Activated CD8-positive, alpha-beta memory T cell treated with anti-CD3 and anti-CD28 coated beads for 1 hour (primary cell): ENCODE measurements at places on chromosomes 11 and 22.

DNA sequence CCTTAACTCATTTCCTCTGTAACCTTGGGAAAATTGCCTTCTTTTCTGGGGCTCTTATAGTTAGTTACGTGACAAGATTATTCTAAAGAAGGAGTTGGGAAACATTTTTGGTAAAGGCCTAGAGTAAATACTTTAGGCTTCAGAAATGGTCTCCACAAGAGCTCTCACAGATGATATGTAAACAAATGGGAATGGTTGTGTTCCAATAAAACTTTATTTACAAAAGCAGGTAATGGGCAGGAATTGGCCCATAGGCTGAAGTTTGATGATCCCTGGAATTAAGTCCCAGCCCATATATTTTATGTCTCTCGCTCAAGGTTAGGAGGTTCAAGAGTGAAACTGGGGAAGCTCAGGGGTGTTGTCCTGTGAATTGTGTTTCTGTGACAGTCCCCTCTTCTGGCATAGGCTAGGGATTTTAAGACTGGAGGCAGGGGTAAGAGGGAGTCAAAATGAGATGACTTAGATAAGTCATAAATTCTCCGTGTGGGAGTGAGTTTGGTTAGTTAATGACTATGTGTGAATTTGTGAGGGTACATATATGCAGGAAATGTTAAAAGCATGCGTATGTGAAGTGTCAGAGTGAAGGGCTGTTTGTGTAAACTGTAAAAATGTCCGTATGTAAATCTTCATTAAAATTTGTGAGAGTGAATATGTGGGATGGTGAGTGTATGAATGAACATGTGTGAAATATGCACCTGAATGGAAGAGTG is 7.4 kb upstream of the OR52B4 start:
- no peak for DNase-seq

DNA sequence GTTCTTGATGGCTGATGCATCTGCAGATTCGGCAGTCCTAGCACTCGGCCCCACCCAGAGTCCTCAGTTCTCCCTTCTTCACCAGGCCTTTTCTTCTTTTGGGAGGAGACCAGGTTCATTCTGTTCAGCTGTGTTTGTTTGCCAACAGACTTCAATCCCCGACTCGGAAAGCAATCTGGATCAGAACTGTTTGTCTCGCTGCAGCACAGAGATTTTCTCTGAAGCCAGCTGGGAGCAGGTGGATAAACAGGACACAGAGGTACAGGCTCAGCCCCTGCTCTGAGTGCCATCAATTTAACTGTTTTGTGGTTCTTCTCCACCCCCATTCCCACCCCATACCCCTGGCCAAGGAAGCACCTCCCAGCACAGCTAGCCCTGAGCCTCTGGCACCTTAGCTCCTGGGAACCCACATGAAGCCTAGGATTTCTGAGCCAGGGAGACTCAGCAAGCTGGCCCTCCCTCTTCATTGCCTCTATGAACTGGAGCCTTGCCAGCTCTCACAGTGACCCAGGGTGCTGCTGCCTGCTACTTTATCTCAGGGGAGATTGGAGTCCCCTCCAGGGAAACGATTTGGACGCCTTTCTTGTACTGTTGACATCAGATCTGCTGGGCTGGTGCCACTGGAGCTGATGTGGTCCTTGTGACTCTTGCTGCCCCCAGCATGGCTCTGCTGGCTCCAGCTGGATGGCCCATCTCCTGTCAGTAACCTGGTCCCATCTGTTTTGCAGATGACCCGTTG is 58.2 kb upstream of the HORMAD2 start:
- DNase-seq, result no peak

DNA sequence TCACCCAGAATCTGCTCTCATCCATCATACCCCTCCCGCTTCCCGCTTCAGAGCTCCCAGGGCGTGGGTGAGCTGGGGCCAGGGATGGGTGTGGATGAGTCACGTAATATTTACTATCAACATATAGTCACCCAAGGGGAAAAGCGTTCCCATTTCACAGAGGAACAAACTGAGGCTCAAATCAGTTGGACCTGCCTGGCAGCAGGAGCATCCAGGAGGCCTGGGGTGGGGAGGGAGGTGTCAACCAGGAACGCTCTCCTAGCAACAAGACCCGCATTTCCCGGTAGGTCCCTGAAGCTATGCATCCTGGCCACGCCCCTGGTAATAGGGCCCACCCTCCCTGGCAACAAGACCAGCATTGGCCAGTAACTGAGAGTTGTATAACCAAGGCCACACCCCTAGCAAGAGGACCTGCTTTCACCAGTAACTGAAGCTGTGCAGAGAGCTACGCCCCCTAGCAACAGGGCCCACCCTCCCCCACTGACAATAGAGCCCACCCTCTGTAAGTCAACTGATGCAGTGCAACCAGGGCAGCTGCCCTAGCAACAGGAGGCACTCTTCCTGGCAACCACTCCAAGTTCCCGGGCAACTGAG is 32.7 kb upstream of the TXNRD2 start:
- no peak for DNase-seq

GRCh38 chr11:69864686-69865661 is 45.8 kb upstream of the FGF3 start:
- DNase-seq, result no peak

GRCh38 chr11:45676522-45677095 is 11.2 kb upstream of the CHST1 start:
- DNase-seq, result no peak

- DNase-seq, result no peak
Observed at GRCh38 chr22:43772831-43773230, 39.3 kb downstream of the EFCAB6 start.

DNA sequence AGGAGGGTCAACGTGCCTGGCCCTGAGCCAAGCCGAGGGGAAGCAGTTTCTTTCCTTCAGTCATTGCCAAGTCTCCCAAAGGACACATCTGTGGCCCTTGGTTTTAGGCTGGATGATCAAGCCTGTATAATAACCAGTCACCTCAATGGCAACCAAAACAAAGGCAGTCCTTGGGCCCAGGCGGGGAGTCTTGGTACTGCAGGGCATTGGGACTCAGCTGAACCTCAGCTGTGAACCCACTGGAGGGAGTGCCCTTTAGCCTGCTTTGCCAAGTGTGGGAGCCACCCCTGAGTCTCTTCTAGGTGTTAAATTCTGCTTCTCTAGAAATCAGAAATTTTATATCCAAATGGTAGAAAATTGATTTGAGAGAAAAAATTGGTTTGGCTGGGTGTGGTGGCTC is 36.9 kb downstream of the CPT1A start:
- no peak for DNase-seq

GRCh38 chr11:85854212-85854556 is 999 bp upstream of the CCDC83 start:
- DNase-seq, result no peak

DNA sequence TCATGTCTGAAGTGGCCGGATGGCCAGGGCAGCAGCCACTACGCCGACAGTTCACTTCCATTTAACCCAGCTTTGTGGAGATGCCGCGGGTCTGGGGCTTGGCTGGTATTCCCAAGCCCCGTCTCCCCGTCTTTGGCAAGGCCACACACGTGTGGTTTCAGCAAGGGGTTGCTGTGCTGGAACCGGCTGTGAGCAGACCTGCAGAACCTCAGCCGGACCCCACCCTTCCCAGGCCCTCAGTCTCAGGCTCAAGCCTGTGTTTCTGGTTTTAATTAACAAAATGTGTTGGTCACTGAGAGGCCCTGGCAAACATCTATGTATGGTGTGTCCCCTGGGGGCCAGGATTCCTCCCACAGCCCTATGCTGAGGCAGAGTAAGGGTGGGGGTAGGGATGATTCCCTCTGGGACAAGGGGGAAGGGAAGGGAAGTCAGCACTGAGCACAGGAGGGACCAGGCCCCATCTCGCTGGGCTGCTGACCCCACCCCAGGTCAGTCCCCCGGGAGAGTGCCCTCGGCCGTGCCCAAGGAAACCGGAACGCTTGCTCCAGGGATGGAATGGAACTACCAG is 9.3 kb downstream of the OSBPL5 start:
- no peak for DNase-seq

- no peak for DNase-seq
Observed at GRCh38 chr22:37996515-37997246, 12.3 kb upstream of the SOX10 start.

DNA sequence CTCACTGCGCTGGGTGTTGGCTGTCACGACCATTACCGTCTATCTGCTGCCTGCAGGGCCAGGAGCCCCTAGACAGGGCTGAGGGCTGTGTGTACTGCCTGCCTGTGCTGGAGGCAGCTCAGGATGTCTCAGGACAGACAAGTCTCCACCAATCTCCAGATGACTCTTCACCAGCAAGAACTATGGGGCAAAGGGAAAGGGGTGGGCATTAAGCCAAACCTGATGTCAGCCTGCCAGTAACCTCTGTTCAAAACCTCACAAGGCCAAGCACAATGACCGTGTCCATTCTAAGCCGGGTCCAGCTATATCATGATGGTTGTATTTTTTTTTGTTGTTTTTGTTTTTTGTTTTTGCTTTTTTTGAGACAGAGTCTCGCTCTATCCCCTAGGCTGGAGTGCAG is 31.6 kb downstream of the MAFF start:
- no peak for DNase-seq

GRCh38 chr11:1842149-1843097 is 3.6 kb downstream of the TNNI2 start:
- no peak for DNase-seq

GRCh38 chr11:65663639-65664200 is 1.0 kb upstream of the RELA start:
- DNase-seq, result no peak

GRCh38 chr11:72721689-72722049 is 30.5 kb downstream of the ARAP1 start:
- DNase-seq, result no peak

- no peak for DNase-seq
Observed at GRCh38 chr22:50301581-50301991, 5.9 kb downstream of the PLXNB2 start.

DNA sequence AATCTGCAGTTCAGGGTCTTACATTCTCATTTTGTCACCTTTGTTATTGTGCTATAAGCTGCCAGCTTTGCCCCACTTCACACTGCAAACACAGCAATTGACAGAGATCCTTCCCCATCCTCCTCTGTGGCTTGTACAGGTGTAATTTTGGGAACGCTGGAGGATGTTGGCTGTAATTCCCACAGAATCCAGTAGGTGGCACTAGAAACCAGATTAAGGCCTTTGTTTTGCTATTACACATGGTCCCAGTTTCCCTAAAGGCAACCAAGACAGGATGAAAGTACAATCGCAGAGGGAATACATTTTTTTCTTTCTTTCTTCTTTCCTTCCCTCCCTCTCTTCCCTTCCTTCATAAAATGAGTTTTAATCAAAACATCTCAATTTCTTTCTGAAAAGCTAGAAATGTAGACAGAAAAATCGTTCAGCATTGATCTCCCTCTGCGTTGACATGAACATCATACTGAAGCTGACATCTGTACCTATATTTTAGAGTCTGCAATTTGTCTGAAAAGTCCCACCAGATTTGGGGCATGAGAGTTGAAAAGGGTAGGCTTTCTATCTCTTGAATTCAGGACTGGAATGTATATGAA is 21.3 kb upstream of the NELL1 start:
- no peak for DNase-seq

GRCh38 chr11:111573821-111574249 is 28.4 kb upstream of the SIK2 start:
- DNase-seq, result no peak

GRCh38 chr22:38180841-38181452 is 683 bp downstream of the PLA2G6 start:
- no peak for DNase-seq

DNA sequence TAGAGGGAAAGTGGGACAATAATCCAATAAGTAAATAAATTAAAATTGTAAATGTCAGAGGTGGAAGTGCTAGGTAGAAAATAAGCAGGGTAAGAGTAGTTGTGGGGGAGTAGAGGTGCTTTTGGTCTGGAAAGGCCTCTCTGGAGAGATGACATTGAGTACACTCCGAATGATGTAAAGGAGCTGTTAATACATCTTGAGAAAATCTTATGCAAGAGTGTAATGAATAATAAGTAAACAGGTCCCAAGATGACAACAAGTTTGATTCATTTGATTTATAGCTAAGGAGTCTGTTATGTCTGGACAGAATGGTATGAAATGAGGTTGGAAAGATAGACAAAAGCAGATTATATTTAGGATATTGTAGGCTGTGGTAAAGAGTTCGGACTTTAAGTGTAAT is 87.5 kb downstream of the TMEM135 start:
- no peak for DNase-seq

- DNase-seq, result no peak
Observed at GRCh38 chr11:77525455-77526091, 51.7 kb upstream of the PAK1 start.

GRCh38 chr22:25453557-25453956 is 110.9 kb upstream of the GRK3 start:
- no peak for DNase-seq
